ENCODE measurements at places on chromosomes 3 and 15.

- DNase-seq, result no peak
Observed at GRCh38 chr15:34709866-34710265, 44.9 kb downstream of the GJD2 start.

- DNase-seq, result no peak
Observed at GRCh38 chr3:13072600-13073325, 466 bp downstream of the IQSEC1 start.

DNA sequence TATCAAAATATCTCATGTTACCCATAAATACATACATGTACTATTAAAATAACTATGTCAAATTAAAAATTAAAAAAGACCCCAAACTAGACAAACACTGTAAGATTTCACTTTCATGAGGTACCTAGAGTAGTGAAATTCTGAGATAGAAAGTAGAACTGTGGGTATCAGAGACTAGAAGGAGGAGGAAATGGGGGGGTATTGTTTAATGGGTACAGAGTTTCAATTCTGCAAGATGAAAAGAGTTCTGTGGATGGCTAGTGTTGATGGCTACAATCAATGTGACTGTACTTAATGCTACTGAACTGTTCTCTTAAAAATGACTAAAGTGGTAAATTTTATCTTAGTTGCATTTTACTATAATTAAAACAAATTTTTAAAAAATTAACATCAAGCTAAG, 36.6 kb downstream of the RFX7 start:
- no peak for DNase-seq

DNA sequence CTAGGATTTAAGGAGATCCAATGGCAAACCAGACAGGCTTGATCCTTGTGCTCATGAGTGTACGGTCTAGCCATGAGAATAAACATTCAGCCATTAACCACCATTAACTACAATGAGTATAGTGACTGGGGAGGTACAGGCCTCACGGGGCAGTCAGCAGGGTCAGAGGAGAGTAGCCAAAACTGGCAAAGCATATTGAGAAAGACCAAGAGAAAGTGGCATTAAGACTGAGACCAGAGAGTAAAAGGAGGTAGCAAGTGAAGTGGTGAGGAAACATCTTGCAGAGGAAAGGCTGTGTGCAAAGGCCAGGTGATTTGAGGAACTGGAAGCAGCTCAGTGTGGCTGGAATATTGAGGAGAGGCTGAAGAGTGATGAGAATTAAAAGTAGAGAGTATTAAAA, 407.2 kb upstream of the LMCD1 start:
- no peak for DNase-seq

- DNase-seq, result no peak
Observed at GRCh38 chr3:49785565-49786356, 581 bp downstream of the IP6K1 start.

- DNase-seq, result no peak
Observed at GRCh38 chr3:146128179-146128578, 32.8 kb downstream of the PLOD2 start.

GRCh38 chr3:174331095-174331800, 527.9 kb upstream of the NAALADL2 start:
- no peak for DNase-seq

DNA sequence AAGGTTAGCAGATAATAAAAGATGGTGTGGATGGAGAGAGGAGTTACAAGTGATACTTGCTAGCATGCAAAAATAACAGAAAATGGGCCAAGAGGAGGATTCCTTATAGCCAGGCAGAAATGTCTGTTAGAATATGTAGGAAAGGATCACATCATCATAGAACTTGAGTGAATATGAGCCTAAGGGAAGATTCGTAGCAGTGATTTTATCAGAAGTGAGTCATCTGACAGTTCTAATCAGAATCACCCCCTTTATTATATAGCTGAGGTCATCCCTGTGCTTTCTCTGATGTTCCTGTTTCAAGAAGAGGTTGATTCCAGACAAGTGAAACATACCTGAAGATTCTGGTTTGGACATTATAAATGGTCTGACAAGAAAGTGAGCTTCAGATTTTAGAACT, 22.9 kb downstream of the EXOG start:
- no peak for DNase-seq

DNA sequence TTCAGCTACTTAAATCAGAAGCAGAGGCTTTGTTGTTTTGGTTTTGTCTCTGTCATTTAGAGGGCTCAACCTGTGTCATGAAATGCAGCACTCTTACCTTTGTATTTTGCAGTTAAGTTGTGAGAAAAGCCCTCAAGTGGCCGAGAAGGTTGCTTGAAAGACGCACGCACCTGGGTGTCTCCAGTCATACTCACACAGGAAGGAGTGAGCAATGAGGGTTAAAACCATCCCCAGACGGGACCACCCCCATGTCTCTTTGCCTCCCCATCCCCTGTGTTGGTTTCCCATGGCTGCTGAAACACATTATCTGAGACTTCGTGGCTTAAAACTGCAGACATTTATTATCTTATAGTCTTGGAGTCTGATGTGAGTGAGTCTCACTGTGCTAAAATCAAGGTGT, 376.1 kb upstream of the CFAP20DC start:
- peak; percentile 35 for DNase-seq

- DNase-seq, result no peak
Observed at GRCh38 chr3:179969525-179969924, 67.2 kb downstream of the PEX5L start.

DNA sequence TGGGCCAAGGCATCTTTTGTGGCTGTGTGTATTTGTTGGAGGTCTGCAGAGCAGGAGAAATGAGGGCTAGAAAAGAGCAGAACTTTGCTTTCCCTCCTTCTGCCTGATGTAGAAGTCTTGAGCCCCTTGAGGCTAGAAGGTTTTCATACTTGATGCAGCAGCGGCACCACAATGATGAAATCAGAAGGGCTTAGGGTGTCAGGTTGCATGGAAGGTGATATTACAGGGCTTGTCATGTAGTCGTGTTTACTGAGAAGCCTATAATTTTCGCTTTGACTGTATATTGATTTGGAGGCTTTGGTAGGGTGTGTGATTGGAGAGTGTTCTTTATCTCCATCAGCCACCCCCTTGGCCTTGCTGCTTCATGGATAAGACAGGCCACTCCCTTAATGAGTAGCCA, 339.8 kb downstream of the THSD4 start:
- DNase-seq, result no peak

DNA sequence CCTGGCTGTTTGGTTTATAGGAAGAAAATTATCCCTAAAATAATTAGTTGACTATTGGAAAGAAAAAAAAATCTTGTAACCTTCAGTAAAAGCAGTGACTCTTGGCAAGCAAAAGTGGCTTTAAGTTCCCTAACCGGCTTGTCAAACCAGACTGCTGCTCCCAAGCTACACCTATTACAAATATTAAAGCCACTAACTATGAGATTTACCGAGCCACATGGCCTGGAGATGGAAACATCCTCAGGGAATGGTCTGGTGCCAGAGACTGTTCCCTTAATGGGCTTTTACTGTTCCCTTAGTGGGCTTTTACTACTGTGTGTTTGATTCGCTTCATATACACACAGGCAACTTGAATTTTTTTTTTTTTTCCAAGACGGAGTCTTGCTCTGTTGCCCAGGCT, 35.9 kb upstream of the ZNF774 start:
- DNase-seq, result no peak

- DNase-seq, result no peak
Observed at GRCh38 chr3:30738605-30739004, 132.2 kb downstream of the TGFBR2 start.

- no peak for DNase-seq
Observed at GRCh38 chr15:74523982-74524381, 17.0 kb upstream of the ARID3B start.

- no peak for DNase-seq
Observed at GRCh38 chr3:99823723-99824711, 6.4 kb downstream of the CMSS1 start.

- DNase-seq, result no peak
Observed at GRCh38 chr15:39625856-39626255, 45.0 kb downstream of the THBS1 start.

- DNase-seq, result no peak
Observed at GRCh38 chr3:149163066-149163465, 33.6 kb downstream of the HPS3 start.

GRCh38 chr3:100891827-100892226, 101.4 kb downstream of the ABI3BP start:
- no peak for DNase-seq

DNA sequence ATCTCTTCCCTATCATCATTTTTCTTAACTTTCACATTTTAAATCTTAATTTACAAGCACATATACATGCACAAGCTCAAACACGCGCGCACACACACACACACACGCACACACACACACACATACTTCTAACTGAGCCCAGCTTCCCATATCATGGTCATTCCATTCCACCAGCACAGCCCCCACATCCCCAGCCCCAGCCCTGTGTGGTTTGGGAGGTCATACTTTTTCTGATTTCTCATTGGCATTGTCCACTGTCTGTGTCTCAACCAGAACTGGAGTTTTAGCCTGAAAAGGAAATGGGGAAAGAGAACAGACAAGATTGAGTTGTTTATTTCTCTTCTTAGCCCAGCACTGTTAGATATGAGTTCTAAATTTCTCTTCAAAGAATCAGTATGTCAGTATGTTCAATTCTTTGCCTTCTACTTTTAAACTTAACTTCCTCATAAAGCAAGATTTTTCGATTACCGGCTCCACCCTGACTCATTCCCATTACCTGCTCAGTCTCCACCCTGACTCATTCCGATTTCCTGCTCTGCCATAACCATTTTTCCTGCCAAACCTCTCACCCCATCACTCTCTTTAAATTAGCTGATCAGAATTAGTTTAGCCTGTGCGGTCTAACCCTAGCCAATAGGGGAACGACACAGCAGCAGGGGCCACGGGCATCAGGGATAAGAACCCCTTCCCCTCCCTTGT, 6.4 kb downstream of the IQCF1 start:
- DNase-seq, result no peak

GRCh38 chr3:64571982-64572381, 115.8 kb downstream of the ADAMTS9 start:
- DNase-seq, result no peak

- DNase-seq, result no peak
Observed at GRCh38 chr3:43620831-43621655, 768 bp downstream of the ANO10 start.

DNA sequence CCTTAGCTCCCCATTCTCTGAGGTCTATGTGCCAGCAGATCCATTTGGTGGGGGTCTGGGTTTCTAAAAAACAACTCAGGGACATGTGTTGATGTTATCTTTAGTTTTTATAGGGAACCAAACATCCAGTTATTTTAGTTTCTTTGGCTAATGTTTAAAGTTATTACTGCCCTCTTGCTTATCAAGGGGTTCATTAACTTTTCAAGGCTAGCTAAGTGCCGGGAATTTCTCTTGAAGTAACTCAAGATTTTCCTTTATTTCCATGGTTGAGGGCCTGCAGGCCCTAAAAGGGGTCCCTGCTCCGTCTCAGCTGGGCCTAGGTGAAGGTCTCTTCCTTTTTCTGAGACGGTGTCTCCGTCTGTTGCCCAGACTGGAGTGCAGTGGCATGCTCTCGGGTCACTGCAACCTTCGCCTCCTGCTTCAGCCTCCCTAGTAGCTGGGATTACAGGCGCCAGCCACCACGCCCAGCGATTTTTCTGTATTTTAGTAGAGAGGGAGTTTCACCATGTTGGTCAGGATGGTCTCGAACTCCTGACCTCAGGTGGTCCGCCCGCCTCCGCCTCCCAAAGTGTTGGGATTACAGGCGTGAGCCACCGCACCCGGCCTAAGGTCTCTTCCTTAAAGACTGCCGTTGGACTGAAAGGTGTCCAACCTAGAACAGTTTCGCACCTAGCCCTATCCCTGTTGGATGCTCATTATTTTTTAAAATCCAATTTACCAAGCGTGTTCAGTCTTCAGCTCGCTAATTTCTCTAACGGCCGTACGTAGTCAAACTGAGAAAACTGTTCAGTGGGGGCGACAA, 1.3 kb upstream of the OXSR1 start:
- DNase-seq, result no peak

- no peak for DNase-seq
Observed at GRCh38 chr3:127168271-127168670, 24.7 kb upstream of the PRR23E start.

- DNase-seq, result no peak
Observed at GRCh38 chr3:53190659-53191058, 29.6 kb downstream of the PRKCD start.

DNA sequence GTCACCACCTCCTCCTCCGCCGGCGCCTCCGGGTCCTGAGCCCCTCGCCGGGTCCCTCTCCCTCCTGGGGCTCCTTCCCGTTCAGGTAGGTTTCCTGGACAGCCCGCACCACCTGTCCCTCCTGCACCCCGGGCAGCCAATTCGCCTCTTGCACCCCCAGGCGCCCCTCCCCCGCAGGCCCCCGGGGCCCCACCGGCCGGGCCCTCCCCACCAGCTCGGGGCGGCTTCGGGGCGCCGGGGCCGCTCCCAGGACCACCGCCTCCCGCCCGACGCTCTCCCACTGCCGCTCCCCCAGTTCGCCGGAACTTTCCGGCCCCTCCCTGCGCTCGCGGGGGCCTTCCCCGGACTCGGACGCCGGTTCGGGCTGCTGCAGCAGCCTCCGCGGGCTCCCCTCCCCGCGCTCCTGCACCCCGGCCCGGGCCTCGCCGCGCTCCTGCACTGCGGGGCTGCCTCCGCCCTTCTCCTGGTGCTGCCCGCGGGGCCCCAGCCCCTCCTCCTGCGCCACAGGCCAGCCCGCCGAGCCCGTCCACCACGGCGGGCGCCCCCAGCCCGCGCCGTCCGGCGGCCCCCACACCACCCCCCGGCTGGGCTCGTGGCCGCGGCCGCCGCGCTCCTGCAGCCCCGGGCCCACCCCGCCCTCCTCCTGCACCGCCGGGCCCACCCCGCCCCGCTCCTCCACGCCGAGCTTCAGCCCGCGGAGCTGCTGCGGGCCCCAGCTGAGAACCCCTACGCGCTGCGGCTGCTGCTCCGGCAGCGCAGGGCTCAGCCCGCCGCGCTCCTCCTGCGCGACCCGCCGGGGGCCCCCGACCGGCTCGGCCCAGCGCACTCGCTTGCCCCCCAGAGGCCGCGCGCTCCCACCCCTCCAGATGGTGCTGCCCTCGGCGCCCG, 587 bp upstream of the TNK2 start:
- no peak for DNase-seq

DNA sequence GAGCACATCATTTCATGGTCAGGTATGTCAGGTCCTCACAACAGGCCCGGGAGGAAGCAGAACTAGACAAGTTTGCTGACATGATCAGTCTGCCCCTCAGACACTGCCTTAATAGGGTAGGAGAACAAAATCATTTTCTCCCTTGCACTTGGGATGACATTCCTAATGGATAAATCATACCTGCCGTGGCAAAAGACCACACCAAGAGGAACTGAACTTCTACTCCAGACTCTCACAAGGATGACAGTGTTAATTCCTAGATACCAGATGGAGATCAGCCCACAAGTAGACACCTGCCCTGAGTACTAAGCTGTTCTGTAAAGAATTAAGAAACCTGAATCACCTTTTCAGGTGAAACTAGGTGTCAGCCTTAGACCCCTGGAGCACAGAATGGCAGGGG, 19.5 kb downstream of the SIAH2 start:
- no peak for DNase-seq

- DNase-seq, result no peak
Observed at GRCh38 chr15:40088929-40089755, 19.5 kb downstream of the BMF start.

GRCh38 chr3:65855370-65856100, 183.2 kb downstream of the MAGI1 start:
- no peak for DNase-seq

GRCh38 chr15:48109856-48110531, 10.8 kb upstream of the SLC24A5 start:
- DNase-seq, result no peak

GRCh38 chr3:139353920-139354556, 10.2 kb downstream of the MRPS22 start:
- no peak for DNase-seq

- DNase-seq, result no peak
Observed at GRCh38 chr3:42841332-42841731, 32.1 kb downstream of the ACKR2 start.

Data from stimulated activated CD8-positive, alpha-beta memory T cell treated with anti-CD3 and anti-CD28 coated beads, Interleukin-4, amount 100 ng/mL, for 4 hours (primary cell).